Neural progenitor cell (in vitro differentiated cells): ENCODE measurements at places on chromosomes 7 and 10. TPM values are rescaled to one million over a fixed set of nuclear protein-coding genes. Genes with fewer than 3 reads are reported as not detected.

GRCh38 chr7:28180031-28180363, 598 bp downstream of the JAZF1 start:
- no peak for DNase-seq
- peaks cover 53% of the 10 kb centered on the region for H3K27me3 ChIP-seq
- H3K36me3 ChIP-seq: no peaks in the 10 kb centered on the region
- H3K4me1 ChIP-seq: no peaks in the 10 kb centered on the region

PPP3CB gene
- 31.7 and 47.0 TPM in 2 replicates for total RNA-seq

DNA sequence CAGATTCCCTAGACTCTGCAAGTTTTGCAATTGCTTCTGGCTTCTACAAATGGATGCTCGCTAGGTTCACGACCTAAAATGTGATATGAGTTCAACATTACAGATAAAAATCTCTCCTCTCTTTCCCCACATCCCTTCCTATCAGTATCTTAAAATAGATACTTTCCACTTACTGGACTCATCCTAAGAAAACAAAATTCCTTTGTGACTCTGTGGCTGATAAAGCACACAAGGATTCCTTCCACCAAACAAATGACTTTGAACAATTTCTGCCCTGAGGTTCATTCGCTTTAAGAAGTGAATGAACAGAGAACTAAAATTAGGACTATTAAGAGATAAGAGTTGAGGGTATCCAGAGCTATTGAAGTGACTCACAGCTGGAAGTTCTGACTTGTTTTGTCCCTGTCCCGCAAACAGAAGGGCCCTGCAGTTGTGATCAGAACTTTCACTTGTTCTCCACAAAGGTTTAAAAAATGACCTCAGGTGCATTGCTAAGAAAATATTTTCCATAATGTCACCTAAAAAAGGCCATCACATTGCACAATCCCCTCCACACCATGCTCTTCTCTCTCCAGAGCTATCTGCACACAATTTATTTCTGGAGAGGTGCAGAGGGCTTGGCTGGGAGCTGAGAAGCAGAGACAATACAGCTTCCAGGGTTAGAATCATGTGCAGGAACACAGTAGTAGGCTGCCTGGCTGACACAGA, 96.1 kb downstream of the PIP4K2A start:
- DNase-seq: no peak
- H3K27ac ChIP-seq: no peak overlapping the region
- H3K27me3 ChIP-seq: no peaks in the 10 kb centered on the region
- no peaks in the 10 kb centered on the region for H3K36me3 ChIP-seq

CFAP58 gene
- 0.53 and 1.7 TPM in 2 replicates for total RNA-seq

MRC1 gene
- 0.03 TPM in 1 of 2 replicates, not detected in the other for total RNA-seq

PTCD1 gene
- total RNA-seq: 8.3 and 10.5 TPM in 2 replicates
